ENCODE measurements at places on chromosomes 16 and 17. TPM values are rescaled to one million over a fixed set of nuclear protein-coding genes. Genes with fewer than 3 reads are reported as not detected.

GRCh38 chr17:42107597-42108576, 4.6 kb downstream of the DHX58 start:
- DNase-seq: peak; percentile 99

DNA sequence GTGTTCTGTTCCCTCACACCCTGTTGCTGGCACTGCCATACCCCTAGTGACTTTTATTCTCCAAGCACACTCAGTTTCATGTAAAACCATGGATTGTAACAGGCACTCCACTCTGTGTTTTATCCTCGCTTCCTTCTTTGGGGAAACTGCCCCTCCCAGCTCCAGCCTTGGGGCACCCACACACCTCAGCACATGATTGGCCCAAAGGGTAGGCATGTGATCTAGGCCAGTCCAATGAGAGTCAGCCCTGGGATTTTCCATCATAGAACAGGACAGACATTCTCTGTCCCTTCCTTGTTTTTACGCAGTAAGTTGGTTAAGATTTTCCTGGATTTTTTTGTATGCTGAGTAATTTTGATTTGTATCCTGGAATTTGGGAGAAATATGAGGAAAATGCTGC, 115.4 kb downstream of the C16orf95 start:
- DNase-seq: no peak

The GJD3 gene
- 2.3 TPM for total RNA-seq

The ABCC12 gene
- total RNA-seq: not detected

The CBX2 gene
- total RNA-seq: 85.5 TPM

The SLFN11 gene
- total RNA-seq: 0.53 TPM

The SLX4 gene
- 16.7 TPM for total RNA-seq
